Trophoblast cell (in vitro differentiated cells and primary cell): ENCODE measurements at places on chromosomes 5 and 9.

GRCh38 chr9:135797507-135798262 is 95.7 kb downstream of the KCNT1 start:
- DNase-seq: no peak

DNA sequence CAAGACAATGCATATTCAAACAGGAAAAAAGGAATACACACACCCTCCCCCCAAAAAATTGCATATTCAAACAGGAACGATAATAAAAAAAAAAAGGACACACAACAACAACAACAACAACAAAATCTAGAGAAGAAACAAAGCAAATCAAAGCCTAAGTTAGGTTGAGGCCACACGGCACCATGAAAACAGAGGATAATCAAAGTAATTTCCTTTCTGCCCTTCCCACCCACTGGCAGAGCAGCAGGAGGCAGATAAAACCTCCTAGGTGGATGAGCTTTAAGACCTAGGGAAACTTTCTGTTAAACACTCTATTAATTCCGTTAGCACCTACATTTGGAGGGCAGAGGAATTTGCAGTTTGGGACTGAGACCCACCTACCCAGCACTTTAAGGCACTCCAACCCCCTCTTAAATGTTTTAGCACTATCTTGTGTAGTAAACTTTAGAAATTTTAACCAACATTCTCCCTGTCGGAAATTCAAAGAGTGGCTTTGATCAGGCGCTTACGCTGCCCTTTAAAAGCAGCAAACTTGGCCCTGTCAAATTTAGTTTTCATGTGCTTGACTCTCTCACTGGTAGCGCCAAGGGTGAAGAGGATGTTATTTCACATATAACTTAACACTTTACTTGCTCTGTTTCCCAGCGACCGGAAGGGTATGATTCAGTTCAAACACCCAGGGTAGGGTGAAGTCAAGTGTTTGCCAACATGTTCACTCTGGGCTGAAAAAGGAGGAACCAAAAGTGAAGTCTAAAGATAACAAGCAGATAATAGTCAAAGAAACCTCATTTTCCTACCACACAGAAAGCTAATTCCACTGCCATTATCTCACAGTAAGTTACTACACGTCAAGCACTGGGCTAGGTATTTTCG is 9.2 kb downstream of the ENC1 start:
- peak; percentile 41 for DNase-seq

DNA sequence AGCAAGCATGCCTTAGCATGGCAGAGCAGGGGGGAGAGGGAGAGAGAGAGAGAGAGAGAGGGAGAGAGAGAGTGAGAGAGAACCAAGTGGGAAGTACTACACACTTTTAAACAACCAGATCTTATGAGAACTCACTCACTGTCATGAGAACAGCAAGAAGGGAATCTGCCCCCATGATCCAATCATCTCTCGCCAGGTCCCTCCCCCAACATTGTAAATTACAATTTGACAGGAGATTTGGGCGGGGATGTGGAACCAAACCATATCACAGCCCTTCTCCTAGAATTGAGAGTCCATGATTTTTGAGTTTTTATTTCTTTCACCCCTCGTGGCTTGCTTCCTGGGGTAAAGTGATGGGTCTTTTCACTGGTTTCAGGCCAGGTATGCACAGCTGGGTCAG is 98.8 kb downstream of the DOCK2 start:
- DNase-seq: no peak

DNA sequence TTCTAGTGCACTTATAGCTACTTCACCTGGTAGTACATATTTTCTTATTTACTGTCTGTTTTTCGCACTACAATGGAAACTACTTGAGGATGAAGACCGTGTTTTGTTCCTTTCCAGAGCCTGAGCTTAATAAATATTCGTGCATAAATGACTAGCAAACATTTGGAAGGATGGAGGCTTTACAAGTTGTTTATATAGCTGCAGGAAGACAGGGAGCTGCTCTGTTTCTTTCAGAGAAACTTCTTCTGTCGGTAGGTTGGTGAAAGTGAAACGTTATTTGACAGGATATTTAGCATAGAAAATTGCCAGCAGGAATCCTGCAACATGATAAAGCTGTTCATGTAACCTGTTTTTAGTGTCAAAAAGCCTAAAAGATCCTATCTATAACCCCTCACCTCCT is 210.6 kb downstream of the PCSK5 start:
- DNase-seq: no peak

GRCh38 chr9:18071651-18072060 is 402.3 kb upstream of the ADAMTSL1 start:
- DNase-seq: no peak

GRCh38 chr5:139686706-139687441 is 38.7 kb downstream of the CXXC5 start:
- no peak for DNase-seq

GRCh38 chr9:37919246-37919955 is 15.5 kb upstream of the SLC25A51 start:
- DNase-seq: no peak

GRCh38 chr5:135308245-135308644 is 90.8 kb downstream of the MACROH2A1 start:
- no peak for DNase-seq
